Dermis blood vessel endothelial cell (primary cell): ENCODE measurements at places on chromosomes 3 and 15.

DNA sequence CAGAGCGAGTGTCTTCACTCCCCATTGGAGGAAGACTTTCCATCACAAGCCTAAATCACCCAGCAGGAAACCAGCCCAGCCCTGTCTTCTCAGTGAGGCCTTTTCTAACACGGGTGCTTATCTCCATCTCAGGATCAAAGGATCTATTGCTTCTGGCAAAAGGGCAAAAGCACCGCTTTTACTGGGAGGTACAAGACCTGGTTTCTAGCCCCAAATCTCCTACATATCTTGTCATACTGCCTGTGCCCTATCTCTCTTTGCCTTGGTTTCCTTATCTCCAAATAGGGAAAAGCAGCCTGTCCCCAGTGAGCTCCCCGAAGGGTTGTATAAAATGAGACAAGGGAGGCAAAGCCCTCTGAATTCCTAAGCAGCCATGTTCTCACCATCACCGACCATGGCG is 5.2 kb downstream of the GLB1 start:
- no peak for DNase-seq

DNA sequence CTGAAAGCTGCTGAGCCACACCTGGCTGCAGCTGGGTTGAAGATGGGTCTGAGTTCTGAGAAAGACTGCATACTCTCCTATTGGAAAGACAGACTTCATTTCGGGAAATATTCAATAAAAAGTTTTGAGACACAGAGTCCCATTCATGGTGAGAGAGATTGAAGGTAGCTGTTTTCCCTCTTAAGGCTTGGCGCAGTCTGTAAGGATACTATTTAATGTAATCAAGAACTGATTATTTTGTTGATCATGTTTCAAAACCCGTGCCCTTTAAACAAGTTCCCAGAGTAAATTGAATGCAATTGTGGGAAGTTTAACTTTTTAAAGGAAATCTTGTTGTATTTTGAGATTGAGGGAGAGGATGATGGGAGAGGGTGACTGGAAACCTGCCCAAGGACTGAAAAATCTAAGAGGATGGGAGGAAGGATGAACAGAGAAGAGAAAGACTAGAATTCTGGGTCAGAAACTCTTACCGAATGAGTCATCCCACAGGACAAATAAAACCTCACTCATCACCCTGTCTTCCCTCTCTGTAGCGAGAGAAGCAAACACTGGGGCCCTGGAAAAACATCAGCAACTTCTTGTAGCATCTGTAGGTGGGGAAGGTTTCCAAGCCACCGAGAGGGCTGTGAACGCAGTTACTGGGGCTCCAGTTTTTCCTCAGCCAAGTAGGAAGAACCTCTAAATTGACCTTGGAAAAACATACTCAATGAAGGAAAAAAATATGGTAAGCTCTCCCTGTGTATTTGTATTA is 193.2 kb upstream of the TPRG1 start:
- no peak for DNase-seq

DNA sequence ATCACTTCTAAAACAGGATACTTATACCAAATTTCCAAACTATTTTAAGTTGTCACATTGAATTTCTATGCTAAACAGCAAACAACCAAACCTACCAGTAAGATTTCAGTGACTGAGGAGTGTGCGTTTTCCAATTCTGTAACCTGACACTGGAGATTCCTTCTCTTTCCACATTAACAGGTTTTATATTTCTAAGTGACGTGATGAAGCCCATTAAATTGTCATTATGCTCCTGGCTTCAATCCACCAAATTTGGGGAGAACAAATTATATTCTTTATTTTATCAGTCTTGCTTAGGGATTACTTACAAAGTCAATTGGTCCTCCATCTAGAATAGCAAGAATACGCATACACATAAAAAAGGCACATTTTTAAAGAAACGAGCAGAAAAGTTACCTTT is 764.8 kb upstream of the NR2F2 start:
- no peak for DNase-seq

GRCh38 chr3:185818267-185818875 is 6.5 kb downstream of the IGF2BP2 start:
- DNase-seq: no peak

- peak; percentile 65 for DNase-seq
Observed at GRCh38 chr3:119559441-119559963, at the start of gene CD80. Gene CD80 (minus strand): TSS chr3:119559614. CDS start chr3:119557728, 1,886 bp downstream.

- peak; percentile 47 for DNase-seq
Observed at GRCh38 chr15:57534281-57534680, 57.4 kb upstream of the MYZAP start.

DNA sequence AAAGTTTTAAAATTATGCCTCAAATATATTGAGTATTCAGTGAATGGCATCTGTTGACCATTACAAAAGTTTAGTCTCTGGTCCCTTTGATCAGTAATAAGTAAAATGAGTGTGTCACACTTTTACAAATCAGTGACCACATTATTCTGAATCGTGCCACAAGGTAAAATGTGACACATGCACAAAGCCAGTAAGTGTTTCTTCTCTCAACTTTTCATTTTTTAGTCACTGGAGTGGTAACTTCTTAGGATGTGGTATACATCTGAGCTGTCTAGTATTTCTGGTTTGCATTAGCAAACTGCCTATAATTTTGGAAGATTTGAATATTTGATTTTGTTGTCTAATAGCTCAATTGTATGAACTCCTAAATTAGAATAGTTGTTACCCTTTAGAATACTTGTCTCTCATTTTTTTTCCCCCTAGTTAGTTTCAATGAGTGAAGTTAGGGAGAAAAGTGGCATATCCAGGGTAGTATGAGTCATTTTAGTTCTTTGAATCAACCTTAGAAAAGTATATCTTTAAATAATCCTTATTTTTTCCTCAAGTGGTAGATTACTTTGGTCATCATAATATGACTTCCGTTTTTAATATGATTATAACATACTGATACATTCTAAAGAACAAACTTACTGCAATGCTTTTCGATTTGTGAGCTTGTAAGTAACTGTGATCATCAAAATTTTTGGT is 18.1 kb downstream of the DNAJC13 start:
- DNase-seq: no peak

GRCh38 chr15:77993374-77993911 is 84.1 kb downstream of the TBC1D2B start:
- DNase-seq: no peak
